Stimulated activated CD8-positive, alpha-beta memory T cell treated with anti-CD3 and anti-CD28 coated beads, Interleukin-15, amount 100 ng/mL, for 24 hours (primary cell): ENCODE measurements at places on chromosomes 13 and 19.

DNA sequence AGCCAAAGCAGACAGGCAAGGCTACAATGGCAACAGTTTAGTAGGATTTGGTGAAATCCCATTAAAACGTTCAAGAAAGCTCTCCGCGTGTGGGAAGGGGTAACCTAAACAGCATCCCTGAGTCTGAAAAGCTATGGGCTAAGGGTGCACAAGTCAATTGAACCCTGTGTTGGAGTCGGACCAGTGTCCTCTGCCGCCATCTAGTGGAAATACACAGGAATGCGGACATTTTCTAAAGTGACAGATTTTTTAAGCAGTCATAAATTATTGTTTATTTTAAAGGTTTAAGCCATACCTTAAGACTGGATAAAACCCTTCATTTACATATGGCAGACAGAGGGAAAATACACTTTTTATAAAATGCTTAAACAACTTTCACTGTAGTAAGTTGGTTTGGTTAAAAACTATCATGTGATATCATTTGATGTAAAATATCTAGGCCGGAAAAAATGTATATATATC, 26.5 kb upstream of the LSM14A start:
- DNase-seq = no peak

DNA sequence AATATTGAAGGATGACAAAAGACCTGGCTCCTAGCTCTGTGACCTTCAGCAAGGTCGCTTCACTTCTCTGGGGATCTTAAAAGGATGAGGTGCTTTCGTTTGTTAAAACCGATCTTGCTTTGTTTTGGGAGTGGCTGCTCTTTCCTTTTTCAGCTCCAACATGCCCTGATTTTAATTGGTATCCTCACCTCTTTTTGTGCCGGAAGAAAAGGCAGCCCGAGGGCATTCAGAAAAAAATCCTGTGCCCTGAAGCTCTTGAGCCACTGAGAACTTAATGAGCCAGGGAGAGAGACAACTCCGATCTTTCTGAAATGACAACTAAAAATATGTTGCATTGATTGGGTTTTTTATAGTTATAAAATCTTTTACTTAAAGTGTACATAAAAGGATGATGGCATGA, 19.4 kb downstream of the CLDN10 start:
- DNase-seq = no peak

GRCh38 chr19:2327773-2328400, 499 bp downstream of the LSM7 start:
- DNase-seq = no peak

DNA sequence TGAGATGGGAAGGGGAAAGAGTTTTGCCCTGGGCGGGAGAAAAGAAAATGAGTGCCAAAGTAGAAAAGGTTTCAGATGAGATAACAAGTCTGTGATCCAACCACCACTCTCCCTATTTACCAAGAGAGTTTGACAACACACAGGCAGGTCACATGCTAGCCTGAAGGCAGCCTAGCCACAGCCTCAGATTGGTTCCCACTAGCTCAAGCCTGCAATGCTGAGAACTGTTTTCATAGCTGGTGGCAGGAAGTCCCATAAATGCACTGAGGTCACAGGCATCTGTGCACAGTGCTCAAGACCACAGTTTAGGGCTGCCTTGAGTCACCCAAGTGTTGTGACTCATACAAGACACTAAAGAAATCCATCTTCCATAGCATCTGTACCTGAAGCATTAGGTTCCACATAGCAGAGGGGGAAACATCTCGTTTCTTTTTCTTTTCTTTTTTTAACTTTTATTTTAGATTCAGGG, 18.5 kb upstream of the POP4 start:
- no peak for DNase-seq

DNA sequence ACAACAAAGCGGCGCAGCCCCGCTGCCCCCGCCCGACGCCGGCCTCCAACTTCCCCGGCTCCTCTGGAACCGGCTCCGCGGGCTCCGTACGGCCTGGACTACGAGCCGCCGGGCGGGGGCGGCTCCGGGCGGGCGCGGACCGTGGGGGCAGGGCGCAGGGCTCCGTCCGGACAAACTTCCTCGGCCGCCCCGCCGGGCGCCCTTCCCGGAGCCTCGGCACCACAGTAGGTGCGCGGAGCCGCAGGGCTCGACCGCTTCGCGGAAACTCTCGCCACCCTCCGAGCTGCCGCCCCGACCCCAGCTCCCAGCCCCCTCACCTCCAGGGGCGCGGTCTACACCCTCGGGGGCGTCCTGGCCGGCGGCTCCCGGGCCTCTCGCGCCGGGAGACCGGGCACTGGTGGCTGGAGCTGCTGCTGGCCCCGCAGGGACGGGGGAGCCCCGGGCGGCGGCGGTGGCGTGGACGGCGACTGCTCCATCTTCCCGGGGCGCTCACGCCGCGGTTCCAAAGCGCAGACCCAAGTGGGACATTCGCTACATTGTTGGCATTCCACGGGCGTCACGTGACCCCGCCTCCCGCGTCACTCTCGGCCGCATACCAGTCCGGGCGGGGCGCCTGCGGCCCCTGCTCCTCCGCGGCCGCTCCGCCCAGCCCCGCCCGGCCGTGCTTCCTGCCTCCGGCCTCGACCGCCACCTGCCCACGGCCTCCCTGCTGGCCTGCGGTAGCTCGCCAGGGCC, at the start of gene LATS2:
Gene LATS2, minus strand, starts transcription at position 558 of the 735 bp plus-strand sequence. CDS start 15,560 bp downstream, outside the sequence.
- DNase-seq = peak; percentile 30

- DNase-seq = no peak
Measured at GRCh38 chr19:43078311-43078710, 4.2 kb downstream of the PSG2 start.

GRCh38 chr19:38759590-38760003, 13.7 kb downstream of the LGALS7 start:
- DNase-seq = no peak

GRCh38 chr13:33073338-33073737, 57.1 kb downstream of the KL start:
- DNase-seq = no peak

- no peak for DNase-seq
Measured at GRCh38 chr13:100347968-100348367, 240.6 kb downstream of the GGACT start.

DNA sequence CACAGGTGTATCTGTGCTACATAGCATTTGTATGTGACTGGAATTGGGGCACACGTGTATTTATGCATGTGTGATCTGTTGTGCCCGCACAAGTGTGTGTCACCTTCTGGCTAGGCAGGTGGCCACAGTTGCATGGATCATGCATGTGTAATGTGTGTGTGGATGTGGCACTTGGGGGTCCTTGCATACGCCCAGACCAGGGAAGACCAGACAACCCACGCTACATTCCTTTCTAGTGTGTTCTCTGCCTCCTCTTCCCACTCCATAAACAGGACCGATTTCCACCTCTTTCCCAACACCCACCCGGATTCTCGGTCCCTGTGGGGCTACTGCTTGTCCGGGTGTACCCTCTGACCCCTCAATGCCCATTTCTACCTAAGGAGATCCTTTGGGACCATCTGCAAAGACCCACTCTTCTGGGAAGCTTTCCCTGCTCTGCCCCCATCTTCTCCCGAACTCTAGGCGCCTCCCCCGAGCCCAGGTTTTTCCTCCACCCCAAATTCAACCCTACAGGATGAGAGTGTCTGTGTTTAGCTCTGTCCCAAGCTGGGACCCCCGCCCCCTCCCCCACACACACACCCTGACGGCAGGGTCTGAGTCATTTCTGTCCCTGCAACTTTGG, 12.3 kb downstream of the STAP2 start:
- no peak for DNase-seq

GRCh38 chr13:61415058-61415721, 459 bp downstream of the PCDH20 start:
- DNase-seq = no peak

GRCh38 chr13:41944229-41944628, 16.7 kb downstream of the VWA8 start:
- no peak for DNase-seq

GRCh38 chr13:71772361-71772760, 94.6 kb downstream of the DACH1 start:
- DNase-seq = no peak

DNA sequence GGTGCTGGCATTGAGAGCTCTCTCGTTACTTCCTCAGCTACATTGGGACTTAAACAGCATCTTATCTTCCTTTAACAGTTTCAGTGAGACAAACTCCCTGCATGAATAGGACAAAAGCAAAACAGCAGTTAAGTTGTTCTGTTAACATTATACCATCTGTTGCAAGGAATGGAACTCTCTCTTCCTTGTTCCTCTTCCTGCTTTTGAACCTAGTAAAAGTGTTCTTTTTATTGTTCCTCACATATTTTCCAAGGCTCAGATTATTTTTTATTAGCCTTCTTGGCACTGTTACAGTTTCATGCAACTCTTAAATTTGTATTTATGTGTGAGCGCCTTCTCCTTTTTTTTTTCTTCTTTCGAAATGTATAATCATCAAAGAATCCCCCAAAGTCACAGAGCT, 202.6 kb upstream of the UFM1 start:
- no peak for DNase-seq

DNA sequence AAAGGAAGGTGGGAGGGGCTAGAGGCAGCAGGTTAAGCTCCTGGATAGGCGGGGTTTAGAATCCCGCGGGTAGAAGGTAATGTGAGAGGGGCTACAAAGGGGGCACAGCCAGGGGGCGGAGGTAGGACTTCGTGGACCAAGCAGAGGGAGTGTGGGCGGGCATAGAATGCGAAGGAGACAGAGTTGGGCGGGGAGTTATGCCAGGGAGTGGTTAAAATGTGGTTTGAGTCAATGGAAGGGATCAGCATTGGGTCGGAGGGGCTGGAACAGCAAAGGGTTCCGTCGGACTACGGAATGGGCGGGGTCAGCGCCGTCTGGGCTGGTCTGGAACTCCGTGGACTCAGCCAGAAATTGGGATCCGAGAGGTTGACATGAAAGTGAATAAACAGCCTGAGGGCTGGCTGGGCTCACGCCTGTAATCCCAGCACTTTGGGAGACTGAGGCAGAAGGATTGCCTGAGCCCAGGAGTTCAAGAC, 3.0 kb downstream of the LTBP4 start:
- DNase-seq = no peak

DNA sequence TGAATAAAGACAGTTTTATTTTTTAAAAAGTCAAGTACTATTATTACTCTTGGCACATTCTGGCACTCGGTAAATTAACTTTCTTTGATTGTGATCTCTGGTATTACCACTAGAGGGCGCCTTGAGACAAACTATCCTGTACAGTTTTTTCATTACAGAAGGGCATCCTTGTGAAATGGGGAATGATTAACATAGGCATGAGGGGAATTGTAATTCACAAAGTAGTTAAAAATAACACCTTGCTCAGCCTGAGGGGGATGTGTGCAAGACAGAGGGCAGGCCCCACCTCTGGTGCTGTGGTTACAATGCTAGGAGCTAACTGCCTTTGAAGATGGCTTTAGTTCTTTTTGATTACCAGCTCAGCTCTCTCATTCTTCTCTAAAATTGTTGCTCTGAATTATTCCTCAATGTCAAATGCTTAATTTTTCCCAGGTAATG, 24.2 kb upstream of the C1QTNF9B start:
- DNase-seq = no peak
